Thoracic aorta (tissue), 2 donors: ENCODE measurements at places on chromosomes 4 and X. TPM values are rescaled to one million over a fixed set of nuclear protein-coding genes. Genes with fewer than 3 reads are reported as not detected.
A peak's percentile ranks its signal among the peaks of the same experiment; 100 is the strongest.

- H3K27ac ChIP-seq: peak overlapping the region; percentile 85
- no peaks in the 10 kb centered on the region for H3K36me3 ChIP-seq
- no peaks in the 10 kb centered on the region for H3K27me3 ChIP-seq
- H3K4me1 ChIP-seq: peaks cover 24% of the 10 kb centered on the region
- DNase-seq: no peak
These were observed 461 bp downstream of the FBXW7 start for GRCh38 chr4:152535360-152535902.

GRCh38 chr4:171430495-171430894 lies 382.7 kb upstream of the GALNTL6 start:
- no peak overlapping the region for H3K27ac ChIP-seq
- H3K4me3 ChIP-seq: no peak overlapping the region
- no peaks in the 10 kb centered on the region for H3K36me3 ChIP-seq
- H3K4me1 ChIP-seq: no peaks in the 10 kb centered on the region
- no peak for DNase-seq

PRRG3 gene
- total RNA-seq: 0.14 TPM

RPA4 gene
- 4.0 TPM for total RNA-seq

DNA sequence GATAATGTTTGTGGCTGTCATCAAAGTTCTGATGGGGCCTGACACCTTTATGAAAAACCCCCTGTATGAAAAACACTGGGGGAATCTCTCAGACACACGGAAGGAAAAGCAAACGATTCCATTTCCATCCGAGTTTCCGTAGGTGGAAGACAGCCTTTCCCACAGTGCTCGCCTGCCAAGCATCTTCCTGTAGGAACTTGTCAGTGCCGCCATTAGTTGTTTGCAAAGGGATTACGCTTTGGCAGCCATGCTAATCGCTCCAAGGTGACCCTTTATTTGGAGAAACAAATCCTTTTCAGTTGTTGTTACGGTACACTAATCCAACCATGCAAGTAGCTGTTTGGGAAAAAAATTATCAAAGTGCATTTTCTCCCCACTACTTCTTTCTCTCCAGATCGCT lies 44.4 kb upstream of the STOX2 start:
- no peaks in the 10 kb centered on the region for H3K4me1 ChIP-seq
- DNase-seq: no peak
- no peak overlapping the region for H3K4me3 ChIP-seq
- no peaks in the 10 kb centered on the region for H3K36me3 ChIP-seq
- no peaks in the 10 kb centered on the region for H3K27me3 ChIP-seq

DNA sequence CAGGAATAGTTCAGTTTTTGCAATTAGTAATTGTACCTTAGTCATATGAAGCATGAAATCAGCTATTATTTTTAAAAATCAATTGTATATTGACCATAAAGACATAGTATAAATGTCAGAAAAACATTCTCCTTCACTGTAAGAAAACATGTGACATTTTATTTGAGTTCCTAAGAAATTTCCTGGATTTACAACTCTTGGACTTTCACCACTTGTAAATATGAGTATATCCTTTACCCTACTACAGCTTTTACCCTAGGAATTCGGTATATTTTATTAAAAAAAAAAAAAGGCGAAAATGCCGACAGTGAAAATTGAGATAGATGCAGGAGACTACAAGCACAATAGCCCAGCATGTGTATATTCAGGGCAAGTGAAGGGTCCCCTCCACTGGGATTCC lies 14.9 kb downstream of the ADH1A start:
- no peak overlapping the region for H3K27ac ChIP-seq
- no peaks in the 10 kb centered on the region for H3K27me3 ChIP-seq
- DNase-seq: no peak
- H3K4me1 ChIP-seq: no peaks in the 10 kb centered on the region

DNA sequence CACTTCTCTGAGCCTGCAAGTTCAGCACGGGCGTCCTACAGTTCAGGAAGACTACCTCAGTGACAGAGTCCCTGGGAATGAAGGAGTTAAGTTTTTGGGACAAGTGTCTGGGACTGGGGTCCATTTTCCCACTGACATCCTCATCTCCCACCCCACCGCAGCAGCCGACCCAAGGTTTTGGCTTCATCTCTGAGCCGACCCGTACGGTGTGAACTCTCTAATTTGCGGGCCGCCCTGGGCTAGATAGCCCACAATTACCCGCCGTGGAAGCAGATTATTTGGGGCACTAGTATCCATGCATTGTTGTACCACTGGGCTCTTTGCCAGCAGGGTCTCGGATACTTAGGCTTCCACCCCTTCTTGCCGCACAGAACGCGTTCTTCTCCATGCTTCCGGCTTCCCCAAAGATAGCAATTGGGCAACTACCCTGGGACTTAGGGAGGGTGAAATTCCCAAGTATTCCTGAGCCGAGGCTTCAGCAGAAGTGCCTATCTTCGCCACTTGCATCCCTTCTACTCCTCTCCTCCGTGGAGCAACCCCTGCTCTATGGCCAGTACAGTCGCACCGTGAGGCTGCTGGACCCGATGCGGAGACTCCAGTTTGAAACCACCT lies 2.4 kb downstream of the IL1RAPL2 start:
- H3K27ac ChIP-seq: no peak overlapping the region
- no peaks in the 10 kb centered on the region for H3K36me3 ChIP-seq
- no peak overlapping the region for H3K4me3 ChIP-seq
